ENCODE measurements at places on chromosomes 11 and 22. TPM values are rescaled to one million over a fixed set of nuclear protein-coding genes. Genes with fewer than 3 reads are reported as not detected.

DNA sequence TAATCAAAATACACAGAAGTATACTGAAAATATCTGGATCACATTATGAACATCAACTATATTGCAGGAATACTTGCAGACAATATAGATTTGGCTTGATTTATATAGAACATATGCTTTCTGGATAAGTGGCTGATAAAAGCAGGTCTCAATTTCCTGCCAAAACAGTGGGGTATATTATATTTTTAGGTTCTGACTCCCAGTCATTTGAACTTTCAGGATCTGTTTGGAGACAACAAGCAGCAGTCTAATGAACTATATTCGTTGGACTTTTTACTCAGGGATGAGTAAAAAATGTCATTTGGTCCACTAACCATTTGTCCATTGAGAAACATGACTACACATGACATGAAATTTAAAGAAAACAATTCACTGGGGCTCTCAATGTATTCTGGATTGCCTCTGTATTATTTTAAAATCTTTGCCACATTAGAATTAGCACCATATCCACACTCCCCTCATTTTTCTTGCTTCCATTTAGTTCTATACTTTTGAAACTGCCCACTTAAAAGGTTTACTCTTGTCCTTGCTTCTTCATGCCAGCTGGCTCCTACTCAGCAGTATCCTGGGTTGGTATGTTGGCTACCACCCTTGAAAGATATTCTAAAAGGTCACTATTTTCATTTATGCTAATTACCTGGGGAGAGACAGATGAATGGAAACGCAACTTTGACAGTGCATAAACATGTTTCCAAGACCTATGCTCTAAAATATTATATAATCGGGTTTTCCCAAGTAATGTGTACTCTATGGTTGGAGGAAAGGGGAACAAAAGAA is 153.0 kb downstream of the APOL5 start:
- H3K36me3 ChIP-seq, result peaks cover 10% of the 10 kb centered on the region
- H3K4me1 ChIP-seq, result peaks cover 34% of the 10 kb centered on the region
- no peak overlapping the region for H3K4me3 ChIP-seq
- DNase-seq, result no peak

DNA sequence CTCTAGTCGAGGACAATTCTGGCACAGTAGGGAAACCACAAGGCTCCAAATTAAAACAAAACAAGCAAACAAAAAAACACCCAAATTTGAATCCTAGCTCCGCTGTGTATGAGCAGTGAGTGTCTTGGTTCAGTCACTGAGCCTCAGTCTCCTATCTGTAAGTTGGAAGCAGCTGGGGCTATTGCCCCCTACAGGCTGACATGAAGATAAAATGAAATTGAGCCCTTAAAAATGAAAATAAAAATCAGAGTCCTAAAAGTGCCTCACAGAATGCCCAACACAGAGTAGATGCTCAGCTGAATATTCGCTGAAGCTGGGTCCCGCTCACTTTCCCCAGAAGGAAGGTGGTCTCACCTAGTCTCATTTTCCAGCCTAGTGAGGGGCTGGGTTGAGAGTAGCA is 65.2 kb downstream of the PDE2A start:
- peak; percentile 12 for DNase-seq
- H3K27ac ChIP-seq, result no peak overlapping the region
- peaks cover 53% of the 10 kb centered on the region for H3K27me3 ChIP-seq
- peaks cover under 1% of the 10 kb centered on the region for H3K4me1 ChIP-seq
- H3K36me3 ChIP-seq, result no peaks in the 10 kb centered on the region
- no peak overlapping the region for H3K4me3 ChIP-seq

GRCh38 chr11:30786256-30787110 is 200.3 kb upstream of the MPPED2 start:
- DNase-seq, result no peak
- H3K27me3 ChIP-seq, result peaks cover 3% of the 10 kb centered on the region
- H3K27ac ChIP-seq, result no peak overlapping the region
- no peaks in the 10 kb centered on the region for H3K4me1 ChIP-seq
- H3K36me3 ChIP-seq, result no peaks in the 10 kb centered on the region

- H3K4me1 ChIP-seq, result no peaks in the 10 kb centered on the region
- peaks cover 35% of the 10 kb centered on the region for H3K27me3 ChIP-seq
- no peak overlapping the region for H3K27ac ChIP-seq
- H3K36me3 ChIP-seq, result no peaks in the 10 kb centered on the region
Measured at GRCh38 chr11:2448661-2449547, 4.1 kb downstream of the KCNQ1 start.

DNA sequence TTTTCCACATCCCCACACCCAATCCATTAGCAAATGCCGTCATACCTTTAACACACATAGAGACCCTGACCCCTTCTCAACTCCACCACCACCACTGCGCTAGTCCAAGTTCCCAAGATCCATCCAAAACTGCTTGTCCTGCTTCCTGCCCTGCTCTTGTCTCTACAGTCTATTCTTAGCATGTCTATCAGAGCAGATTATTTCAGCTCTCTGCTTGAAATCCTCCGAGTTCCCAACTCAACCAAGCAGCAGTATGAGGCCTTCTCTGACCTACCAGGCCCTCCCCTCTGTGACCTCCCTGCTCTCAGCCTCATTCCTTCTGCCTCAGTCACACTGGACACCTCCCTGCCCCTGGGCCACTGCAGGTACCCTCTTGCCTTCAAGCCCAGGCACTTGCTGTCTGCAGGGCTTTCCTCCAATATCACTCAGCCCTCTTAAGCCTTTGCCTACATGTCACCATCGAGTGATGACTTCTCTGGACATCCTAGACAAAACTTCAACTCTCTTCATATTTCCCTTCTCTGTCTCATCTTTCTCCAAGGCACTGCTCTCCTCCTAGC is 134.6 kb downstream of the SPATA19 start:
- H3K27me3 ChIP-seq, result no peaks in the 10 kb centered on the region
- no peaks in the 10 kb centered on the region for H3K4me1 ChIP-seq
- 0 out of 2 replicates have a peak, but pooled peaks cover 4% of the 10 kb centered on the region for H3K36me3 ChIP-seq
- no peak overlapping the region for H3K27ac ChIP-seq

The DEUP1 gene
- total RNA-seq, result not detected

The ZNF215 gene
- 4.4 TPM for total RNA-seq

DNA sequence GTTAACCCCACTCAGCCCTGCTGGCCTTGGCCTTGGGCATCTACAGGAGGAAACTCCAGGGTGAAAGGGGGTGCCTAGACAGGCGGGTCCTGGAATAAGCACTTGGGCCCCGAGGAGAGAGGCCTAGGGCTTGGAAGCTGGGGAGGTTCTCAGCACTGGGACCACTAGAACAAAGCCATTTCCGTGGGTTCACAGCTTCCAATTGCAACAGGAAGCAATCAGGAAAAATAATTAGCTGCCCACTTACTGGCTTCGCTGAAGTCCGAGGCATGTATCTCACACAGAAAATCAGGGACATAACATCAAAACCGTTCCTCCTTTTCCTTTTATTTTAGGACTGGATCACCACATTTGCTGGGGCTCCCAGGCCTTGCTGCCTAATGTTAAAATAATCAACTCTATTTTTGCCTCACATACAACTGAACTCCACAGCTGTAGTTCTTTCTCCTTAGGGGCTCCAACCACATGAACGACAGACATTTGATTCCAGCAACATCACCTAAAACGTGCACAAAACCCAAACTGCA is 161.1 kb upstream of the GRK3 start:
- no peaks in the 10 kb centered on the region for H3K36me3 ChIP-seq
- no peak for DNase-seq
- peaks cover 3% of the 10 kb centered on the region for H3K27me3 ChIP-seq
- H3K4me1 ChIP-seq, result peaks cover 44% of the 10 kb centered on the region

The KCTD14 gene
- 0.78 TPM for total RNA-seq

The SYT12 gene
- total RNA-seq, result not detected

The PKDREJ gene
- not detected for total RNA-seq

The NEFH gene
- total RNA-seq, result not detected

DNA sequence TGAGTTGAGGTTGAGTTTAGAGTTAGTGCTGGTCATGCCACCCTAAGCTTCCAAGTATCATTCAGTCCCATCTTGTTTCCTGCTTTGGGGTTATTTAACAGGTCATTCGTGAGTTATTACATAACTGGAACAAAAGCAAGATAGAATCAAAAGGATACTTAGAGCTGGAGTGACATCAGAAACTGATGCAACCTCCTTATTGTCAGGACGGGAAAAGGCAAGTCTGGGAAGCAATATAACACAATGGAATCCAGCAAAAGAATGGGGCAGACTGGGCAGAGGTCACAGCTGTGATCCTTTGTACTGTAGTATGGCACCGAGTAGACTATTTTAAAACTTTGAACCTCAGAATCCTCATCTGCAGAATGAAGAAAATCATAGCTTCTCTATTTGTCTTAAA is 4.4 kb upstream of the PRSS23 start:
- H3K27ac ChIP-seq, result no peak overlapping the region
- no peak overlapping the region for H3K4me3 ChIP-seq
- no peak for DNase-seq
- peaks cover 4% of the 10 kb centered on the region for H3K27me3 ChIP-seq
- H3K4me1 ChIP-seq, result peaks cover 19% of the 10 kb centered on the region

The PATE2 gene
- total RNA-seq, result not detected

DNA sequence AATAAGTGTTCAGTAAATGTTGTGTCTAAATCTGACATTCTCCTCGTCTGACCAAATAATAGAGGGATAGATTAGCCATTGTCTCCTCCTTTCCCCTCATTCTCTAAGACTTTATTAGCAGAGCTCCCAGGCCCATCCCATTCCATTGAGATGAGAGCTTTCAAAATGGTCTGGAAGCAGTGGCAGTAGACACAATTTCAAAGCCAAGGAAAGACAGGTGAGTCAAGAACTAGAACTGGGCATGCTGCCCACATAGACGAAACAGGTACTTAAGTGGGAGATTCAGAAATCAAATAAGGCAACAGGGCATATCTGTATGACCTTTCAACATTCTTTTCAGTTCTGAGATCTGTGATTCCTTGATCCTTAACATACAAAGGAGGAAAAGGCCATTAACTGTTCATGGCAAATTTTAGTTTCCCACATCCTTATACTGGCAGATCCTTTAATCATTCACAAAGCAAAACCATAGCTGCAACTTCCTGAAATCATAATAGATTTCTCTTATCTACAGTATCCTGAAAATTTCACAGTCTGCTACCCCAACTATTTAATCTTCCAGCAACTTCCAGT is 96.6 kb upstream of the KCNA4 start:
- no peaks in the 10 kb centered on the region for H3K27me3 ChIP-seq
- no peaks in the 10 kb centered on the region for H3K36me3 ChIP-seq
- no peak for DNase-seq
- H3K4me1 ChIP-seq, result no peaks in the 10 kb centered on the region
- H3K4me3 ChIP-seq, result no peak overlapping the region

The ARFGAP2 gene
- total RNA-seq, result 61.2 TPM

The KCNQ1OT1 gene
- 0.44 TPM for total RNA-seq

The CHRM1 gene
- not detected for total RNA-seq

DNA sequence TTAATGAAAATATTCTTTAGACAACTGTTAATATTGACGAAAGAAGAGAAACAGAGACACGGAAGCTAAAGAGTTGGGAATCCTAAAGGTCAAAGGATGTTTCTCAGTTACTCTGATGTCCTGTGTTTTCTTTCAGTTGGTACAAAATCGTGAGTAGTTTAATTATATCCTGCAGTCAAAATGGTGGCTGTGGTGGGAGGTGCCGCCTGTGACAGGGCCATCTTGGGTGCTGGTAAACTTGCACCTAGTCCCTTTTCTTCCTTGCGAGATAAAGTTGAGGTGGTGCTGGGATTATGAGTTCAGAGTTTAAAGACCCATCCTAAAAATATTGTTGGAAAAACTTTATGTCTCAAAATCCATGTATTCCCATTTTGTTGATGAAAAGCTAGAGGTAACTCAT is 2.2 kb downstream of the CECR2 start:
- DNase-seq, result no peak
- H3K4me1 ChIP-seq, result no peaks in the 10 kb centered on the region
- peaks cover 22% of the 10 kb centered on the region for H3K27me3 ChIP-seq

DNA sequence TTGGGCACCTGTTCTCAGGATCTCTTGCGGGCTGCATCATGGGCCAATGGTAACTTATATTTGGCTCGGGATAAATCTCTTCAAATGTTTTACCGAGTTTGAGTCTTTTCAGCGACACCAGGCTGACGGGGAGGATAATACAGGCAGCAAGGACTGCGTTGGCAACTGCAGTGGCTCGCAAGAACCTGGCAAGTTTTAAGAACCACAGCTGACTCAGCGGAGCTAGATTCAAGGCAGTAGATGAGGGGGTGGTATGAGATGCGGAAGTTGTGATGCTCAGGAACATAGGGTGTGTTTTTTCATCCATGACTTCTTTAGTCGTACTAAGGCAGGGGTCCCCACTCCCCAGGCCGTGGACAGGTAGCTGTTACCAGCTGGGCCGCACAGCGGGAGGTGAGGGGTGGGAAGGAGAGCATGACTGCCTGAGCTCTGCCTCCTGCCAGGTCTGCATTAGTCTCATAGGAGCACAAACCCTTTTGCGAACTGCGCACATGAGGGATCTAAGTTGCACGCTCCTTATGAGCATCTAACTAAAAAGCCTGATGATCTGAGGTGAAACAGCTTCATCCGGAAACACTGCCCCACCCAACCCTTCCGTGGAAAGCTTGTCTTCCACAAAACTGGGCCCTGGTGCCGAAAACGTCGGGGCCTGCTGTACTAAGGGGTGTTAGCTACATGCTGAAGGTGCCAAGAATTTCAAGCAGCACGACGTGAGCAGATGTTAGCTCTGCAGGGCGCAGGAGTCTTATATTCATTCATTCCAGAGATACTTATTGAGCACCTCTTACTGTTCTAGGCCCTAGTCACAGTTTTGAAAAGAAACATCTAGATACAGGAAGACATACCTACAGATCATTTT is 6.4 kb upstream of the JAM3 start:
- H3K27me3 ChIP-seq, result peaks cover 43% of the 10 kb centered on the region
- DNase-seq, result no peak
- no peak overlapping the region for H3K27ac ChIP-seq
- H3K36me3 ChIP-seq, result no peaks in the 10 kb centered on the region
- no peak overlapping the region for H3K4me3 ChIP-seq

The ZNF408 gene
- total RNA-seq, result 10.3 TPM

DNA sequence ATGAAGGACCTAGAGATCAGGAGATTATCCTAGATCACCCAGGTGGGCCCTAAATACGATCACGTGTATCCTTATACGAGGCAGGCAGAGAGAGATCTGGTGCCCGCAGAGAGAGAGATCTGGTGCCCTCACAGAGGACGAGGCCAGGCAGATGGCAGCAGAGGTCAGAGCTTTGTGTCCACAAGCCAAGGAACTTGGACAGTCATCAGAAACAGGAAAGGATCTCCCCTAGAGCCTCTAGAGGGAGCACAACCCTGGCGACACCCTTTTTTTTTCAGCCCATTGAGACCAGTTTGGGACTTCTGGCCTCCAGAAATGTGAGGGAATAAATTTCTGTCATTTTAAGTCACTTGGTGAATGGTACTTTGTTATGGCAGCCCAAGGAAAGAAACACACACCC is 25.5 kb upstream of the TIMP3 start:
- no peak overlapping the region for H3K4me3 ChIP-seq
- peaks cover 11% of the 10 kb centered on the region for H3K27me3 ChIP-seq
- H3K4me1 ChIP-seq, result peaks cover 8% of the 10 kb centered on the region
- no peak for DNase-seq
- H3K36me3 ChIP-seq, result peaks cover 6% of the 10 kb centered on the region
- no peak overlapping the region for H3K27ac ChIP-seq

- H3K4me3 ChIP-seq, result no peak overlapping the region
- peaks cover 26% of the 10 kb centered on the region for H3K36me3 ChIP-seq
- no peak overlapping the region for H3K27ac ChIP-seq
Measured at GRCh38 chr11:2088284-2088683, 50.9 kb downstream of the IGF2 start.

- peak overlapping the region; percentile 88 for H3K4me3 ChIP-seq
- peaks cover 47% of the 10 kb centered on the region for H3K4me1 ChIP-seq
- no peak for DNase-seq
- peak overlapping the region; percentile 96 for H3K27ac ChIP-seq
Measured at GRCh38 chr22:37188901-37189466, 937 bp upstream of the C1QTNF6 start.

Measured in HFFc6 (cell line).